Renal cortical epithelial cell (primary cell): ENCODE measurements at places on chromosomes 1 and 21. TPM values are rescaled to one million over a fixed set of nuclear protein-coding genes. Genes with fewer than 3 reads are reported as not detected.

Gene TRABD2B
- 1.6 and 6.8 TPM in 2 replicates for total RNA-seq

Gene KHDC4
- total RNA-seq: 16.8 and 39.1 TPM in 2 replicates

- peak; percentile 25 for DNase-seq
Measured at GRCh38 chr21:16534408-16535101, 804.8 kb downstream of the USP25 start.

Gene NFASC
- total RNA-seq: 0.05 and 0.17 TPM in 2 replicates

DNA sequence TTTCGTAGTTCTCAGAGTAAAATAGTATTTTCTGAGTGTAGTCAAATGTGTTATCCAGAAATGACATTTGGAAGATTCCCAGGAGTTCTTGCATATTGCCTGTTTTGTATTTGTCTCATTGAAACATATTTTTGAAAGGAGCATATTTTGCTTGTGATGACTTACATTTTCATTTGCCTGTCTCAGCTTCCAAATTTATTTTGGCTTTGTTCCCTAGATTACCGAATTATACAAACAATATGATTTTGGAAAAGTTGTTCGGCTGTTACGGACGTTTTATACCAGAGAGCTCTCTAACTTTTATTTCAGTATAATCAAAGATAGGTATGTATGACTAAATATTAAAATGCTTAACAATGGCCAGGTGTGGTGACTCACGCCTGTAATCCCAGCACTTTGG, 46.0 kb downstream of the IARS2 start:
- no peak for DNase-seq

GRCh38 chr1:227306689-227307088, 11.6 kb downstream of the CDC42BPA start:
- peak; percentile 21 for DNase-seq

GRCh38 chr1:154714638-154715037, 106.7 kb upstream of the ADAR start:
- peak; percentile 57 for DNase-seq

- DNase-seq: no peak
Measured at GRCh38 chr1:15627343-15627988, 10.2 kb downstream of the DDI2 start.
